Right forelimb (tissue), 1 donor: ENCODE measurements at places on chromosomes 11 and 22.
A peak's percentile ranks its signal among the peaks of the same experiment; 100 is the strongest.

DNA sequence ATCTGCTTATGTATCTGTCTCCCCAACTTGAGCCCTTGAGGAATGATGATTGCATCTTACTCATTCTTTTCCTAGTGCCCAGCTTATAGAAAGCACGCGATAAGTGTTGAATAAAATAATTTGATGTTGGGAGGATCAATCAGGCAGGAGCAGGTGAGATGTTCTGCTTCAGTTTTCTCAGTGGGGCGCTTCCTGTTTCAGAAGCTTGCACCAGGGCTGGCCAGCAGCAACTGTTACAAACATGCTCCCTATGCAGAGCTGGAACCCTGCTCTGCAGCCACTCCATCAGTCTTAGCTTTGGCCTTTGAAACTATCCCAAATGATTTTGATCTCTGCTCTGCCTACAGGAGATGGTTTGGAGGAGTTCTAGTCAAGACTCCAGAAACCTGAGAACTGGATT, 3.9 kb downstream of the ENDOD1 start:
- DNase-seq = no peak

DNA sequence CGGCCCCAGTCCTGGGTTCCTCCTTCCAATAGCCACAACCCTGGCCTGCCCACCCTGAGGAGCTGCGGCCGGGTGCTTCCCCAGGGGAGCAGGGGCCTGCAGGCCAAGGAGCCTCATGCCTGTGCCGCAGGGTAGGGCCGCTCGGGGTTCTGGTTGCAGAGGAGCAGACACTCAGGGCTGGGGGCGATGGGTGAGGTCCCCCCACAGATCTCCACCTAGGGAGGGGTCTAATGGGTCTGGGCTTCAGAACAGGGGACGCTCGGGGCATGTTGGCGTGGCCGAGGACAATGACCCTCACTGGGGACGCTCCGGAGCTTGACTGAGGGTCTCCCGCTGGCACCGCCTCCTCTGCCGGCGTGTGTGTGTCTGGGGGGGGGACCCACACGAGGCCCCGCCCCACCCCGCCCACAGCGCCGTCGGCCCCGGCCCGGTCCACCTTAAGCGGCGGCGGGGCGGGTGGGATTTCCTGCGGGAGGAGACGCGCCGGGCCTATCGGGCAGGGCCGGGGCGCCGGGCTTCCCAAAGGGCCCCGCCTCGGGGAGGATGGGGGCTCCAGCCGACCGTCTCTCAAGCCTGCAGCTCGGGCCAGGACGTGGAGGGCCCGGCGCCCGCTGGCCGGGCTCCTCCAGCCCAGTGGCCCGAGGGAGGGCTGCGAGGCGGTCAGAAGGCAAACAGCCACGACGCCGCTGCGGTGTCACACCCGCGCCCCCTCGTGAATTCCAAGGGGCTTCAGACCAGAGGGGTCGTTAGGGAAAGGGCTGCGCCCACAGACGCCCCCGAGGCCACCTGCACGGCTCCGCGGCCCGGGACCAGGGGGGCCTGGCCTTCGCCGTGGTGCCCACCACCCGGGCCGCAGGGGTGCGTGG, 640 bp upstream of the ZDHHC8 start:
- DNase-seq = peak; percentile 89

DNA sequence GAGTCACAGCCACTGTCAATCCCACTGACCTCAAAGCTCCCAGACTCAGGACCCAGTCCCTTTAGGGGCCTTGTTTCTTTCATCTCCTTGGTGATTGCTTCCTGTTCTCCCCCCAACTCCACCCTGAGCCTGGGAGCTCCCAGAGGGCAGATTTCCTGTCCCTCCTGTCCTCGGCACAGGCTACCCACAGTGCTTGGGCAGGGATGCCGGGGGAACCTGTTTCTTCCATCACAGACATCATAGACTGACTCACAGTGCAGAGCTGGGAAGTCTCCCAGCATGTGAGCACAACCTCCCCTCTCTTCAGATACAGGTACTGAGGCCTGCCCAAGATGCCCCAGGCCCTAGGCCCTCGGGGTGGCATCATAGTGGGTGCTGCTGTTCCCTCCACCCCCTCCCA, 16.6 kb downstream of the TRIM29 start:
- no peak for DNase-seq

- DNase-seq = no peak
Measured at GRCh38 chr11:11816511-11817314, 25.1 kb upstream of the USP47 start.

- DNase-seq = no peak
Measured at GRCh38 chr11:85133636-85134035, 493.5 kb downstream of the DLG2 start.

GRCh38 chr11:133898031-133898769, 52.9 kb upstream of the SPATA19 start:
- no peak for DNase-seq

GRCh38 chr11:9005087-9005486, 1.3 kb upstream of the NRIP3 start:
- no peak for DNase-seq

DNA sequence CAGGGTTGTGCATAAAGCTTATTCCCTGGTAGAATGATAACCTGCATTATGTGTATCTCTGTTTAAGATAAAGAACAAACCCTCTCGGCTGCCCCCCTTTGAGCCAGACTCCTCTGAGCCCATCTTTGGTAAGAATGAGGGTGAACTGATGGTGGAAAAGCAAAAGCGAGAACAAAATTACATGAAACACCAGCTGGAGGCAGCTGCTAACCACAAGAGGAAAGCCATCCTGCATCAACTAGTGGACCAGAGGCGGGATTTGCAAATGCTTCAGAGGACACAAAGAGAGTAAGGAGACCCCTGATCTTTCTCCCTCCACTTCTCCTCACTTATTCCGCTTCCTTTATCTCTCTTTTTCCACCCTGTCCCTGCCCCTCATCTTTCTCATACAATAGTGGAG, 40.3 kb downstream of the CCDC81 start:
- DNase-seq = no peak

DNA sequence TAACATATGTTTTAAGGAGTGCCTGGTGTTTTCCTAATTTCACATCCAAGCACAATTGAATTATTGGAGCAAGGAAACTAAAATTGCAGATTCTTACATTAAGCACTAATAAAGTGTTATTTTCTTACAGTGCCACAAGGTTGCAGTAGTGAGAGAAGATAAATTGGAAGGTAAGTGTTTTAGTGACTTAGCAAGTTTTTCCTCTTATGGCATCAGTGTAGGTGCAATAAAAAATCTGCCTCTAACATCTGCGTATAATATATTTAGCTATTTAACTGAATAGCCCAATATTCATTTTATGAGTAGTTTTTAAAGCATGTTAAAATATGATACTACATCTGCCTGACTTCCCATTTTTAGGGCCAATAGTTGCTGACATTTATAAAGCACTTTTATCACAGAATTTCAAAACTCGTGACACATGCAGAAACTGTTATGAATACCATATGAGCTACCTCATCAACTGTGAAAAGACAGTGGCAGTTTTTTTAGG, 19.0 kb downstream of the POLD3 start:
- DNase-seq = no peak

DNA sequence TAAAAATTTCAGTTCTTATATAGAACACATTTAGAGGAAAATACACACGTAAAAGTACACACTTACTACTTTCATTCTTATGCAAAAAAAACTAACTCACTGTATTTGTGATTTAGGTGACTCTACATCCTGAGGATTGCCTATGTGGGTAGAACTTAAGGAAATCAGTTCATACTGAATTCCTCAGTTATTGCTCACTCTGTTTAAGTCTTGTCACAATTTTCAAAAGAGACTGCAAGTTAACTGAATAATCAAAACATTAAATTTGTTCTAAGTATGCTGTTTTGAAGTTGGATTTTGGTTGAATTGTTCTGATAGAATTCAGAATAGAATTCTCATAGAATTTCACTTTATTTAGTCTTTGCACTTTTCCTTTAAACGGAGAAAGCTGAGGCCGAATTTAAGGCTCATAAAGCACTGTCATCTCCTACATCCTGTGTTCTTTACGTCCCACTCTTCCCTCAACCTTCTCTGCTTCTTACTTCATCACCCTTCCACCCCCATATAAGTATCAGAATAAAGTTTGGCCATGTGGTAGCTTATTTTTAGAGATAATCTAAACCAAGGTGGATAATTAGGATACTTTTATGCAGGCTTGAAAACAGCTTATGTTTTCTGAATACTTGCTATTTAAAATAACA, 59.8 kb downstream of the APOL5 start:
- no peak for DNase-seq

GRCh38 chr11:665062-665703, 28.1 kb downstream of the DRD4 start:
- DNase-seq = no peak

DNA sequence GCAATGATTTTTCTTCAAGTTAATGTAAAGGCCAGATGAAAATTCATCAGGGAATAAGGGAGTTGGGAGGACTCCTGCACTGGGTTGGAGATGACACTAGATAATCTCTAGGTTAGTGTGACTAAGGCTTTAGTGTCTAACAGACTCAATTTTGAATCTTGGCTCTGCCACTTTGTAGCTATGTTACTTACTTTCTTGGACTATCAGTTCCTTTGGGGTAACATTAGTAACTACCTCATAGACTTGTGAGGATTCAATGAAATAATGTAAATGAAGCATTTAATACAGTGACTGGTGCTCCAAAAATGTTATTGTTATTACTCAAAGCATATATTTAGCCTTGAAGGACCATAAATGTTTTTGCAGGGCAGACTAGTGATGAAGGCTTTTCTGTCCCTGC, 9.6 kb upstream of the CCDC89 start:
- DNase-seq = no peak

DNA sequence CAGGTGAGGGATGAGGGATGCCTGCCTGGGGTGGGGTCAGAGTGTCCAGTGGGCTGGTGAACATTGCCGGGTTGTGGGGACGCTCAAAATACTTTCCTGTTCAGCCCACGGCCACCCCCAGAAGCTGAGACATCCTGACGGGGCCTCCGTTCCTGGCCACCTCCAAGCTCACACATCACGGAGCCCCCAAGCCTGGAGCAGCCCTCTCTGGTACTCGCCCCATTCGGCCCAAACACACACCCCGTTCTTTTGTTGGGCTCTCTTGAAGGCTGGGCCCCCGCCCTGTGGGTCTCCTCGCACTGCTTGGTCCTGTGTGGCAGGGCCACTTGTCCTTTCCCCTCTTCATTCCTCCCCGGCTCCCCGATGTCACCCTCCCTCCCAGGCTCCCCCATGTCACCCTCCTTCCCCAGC, 442.6 kb downstream of the TBC1D22A start:
- DNase-seq = no peak

GRCh38 chr11:66856496-66857233, at the start of gene LRFN4:
Gene LRFN4 (plus strand): TSS chr11:66857064. CDS start chr11:66857745, 681 bp downstream.
- no peak for DNase-seq

GRCh38 chr22:31346255-31346732, at the start of gene PATZ1:
Gene PATZ1 (minus strand): TSS chr22:31346346. CDS start chr22:31345602, 744 bp downstream.
- DNase-seq = peak; percentile 88

GRCh38 chr11:123187665-123188507, 7.2 kb downstream of the CLMP start:
- DNase-seq = no peak

DNA sequence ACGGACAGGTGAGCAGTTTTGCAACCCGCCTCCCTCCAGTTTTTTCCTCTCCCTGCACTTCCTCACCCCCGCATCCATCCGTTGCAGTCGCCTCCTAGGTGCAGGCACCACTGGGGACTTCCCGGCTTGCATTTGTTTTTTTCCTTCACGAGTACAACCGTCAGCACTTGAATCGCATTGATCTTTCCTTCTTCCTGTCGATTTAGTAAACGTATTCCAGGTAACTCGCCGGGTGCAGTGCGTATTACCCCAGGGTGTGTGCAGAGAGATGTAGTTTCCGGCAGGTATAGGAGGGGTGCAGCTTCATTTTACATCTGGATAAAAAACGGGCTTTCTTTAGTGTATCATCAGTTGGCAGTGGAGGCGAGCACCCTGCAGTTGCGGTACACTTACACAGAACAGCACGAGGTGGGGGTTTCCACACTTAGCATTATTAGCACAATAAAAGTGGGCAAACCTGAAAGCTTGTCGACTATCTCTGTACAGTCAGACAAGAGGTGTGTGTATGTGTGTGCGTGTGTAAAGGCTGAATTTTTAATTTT, at the start of gene SORL1-AS1:
TSS of gene SORL1-AS1 (minus strand) at position 359 of the 542 bp plus-strand sequence.
- DNase-seq = no peak

- peak; percentile 86 for DNase-seq
Measured at GRCh38 chr11:47213950-47214565, 716 bp upstream of the DDB2 start.

DNA sequence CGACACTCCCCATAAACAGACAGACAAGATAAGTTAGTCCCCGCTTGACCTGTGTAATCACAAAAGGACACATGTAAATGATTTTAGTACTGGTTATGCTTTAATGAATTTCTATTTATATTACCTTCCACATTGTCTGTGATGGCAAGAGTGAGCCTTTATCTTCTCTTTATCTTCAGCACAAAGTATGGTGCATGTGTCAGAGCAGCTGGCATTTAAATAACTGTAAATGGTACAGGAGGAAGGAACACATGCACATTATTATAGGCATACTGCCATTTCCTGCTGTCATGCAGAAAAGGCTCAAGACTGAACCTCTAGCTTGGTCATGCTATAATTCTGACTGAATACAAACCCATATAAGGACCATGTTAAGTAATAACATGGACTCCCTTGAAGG, 1342.7 kb upstream of the TENM4 start:
- DNase-seq = no peak

DNA sequence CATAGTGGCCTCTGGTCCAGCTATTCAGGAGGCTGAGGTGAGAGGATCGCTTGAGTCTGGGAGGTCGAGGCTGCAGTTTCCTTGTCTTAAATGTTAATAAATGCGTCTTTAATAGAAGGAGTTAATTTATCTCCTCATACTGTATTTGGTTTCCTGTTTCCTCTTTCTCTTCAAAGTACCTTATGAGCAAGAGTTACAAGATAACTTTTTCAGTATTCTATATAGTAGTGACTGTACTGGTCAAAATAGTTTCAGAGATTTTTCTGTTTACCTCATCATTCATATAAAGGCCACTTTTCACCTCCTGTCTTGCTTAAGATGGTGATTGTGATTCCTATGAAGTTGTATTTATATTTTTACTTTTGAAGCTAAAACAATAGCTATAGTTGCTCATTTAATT, 50.9 kb downstream of the MCAM start:
- DNase-seq = no peak

DNA sequence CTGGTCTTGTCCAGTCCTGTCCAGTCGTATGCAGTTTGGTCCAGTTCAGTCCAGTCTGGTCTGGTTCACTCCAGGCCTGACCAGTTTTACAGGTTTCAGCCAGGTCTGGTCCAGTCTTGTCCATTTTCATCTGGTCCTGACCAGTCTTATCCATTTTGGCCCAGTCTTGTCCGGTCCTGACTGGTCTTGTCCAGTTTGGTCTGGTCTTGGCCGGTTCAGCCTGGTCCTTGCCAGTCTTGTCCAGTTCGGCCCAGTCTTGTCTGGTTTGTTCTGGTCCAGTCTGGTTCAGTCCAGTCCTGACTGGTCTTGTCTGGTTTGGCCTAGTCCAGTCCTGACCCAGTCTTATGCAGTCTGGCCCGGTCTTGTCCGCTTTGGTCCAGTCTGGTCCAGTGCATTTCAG, 380.2 kb downstream of the OR4C45 start:
- DNase-seq = no peak

DNA sequence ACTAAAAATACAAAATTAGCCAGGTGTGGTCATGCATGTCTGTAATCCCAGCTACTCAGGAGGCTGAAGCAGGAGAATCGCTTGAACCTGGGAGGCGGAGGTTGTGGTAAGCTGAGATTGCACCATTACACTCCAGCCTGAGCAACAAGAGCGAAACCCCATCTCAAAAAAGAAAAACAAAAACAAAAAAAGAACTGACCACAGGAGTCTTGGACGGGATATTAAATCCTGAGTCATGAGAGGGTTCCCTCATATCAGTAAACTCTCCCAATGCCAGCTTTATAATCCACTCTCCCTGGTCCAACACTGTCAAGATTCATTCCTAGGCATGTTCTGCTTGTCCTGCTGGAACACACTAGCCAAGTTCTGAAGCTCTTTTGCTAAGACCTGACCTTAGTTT, 61.5 kb upstream of the EP300 start:
- no peak for DNase-seq
